NCI-H187 treated with DMSO at 0.1 percent for 48 hours (cell line): ENCODE measurements at places on chromosomes 2 and 18.

DNA sequence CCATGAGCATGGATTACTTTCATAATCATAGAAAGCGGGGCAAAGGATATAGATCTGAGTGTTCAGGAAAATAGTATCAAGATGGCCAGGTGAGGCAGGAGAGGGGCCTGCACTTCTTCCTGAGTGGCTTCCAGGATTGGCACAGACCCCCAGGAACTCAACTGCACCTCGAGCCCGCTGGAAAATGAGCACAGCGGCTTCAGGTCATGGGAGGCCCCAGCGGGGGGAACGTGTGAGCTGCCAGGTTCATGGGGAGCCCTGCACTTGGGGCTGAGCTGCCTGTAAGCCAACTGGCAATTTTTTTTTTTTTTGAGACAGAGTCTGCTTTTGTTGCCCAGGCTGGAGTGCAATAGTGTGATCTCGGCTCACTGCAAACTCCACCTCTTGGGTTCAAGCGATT, 81.5 kb upstream of the ODC1 start:
- no peak for DNase-seq

- DNase-seq: peak; percentile 38
Observed at GRCh38 chr2:99572373-99573164, 82.8 kb upstream of the REV1 start.

DNA sequence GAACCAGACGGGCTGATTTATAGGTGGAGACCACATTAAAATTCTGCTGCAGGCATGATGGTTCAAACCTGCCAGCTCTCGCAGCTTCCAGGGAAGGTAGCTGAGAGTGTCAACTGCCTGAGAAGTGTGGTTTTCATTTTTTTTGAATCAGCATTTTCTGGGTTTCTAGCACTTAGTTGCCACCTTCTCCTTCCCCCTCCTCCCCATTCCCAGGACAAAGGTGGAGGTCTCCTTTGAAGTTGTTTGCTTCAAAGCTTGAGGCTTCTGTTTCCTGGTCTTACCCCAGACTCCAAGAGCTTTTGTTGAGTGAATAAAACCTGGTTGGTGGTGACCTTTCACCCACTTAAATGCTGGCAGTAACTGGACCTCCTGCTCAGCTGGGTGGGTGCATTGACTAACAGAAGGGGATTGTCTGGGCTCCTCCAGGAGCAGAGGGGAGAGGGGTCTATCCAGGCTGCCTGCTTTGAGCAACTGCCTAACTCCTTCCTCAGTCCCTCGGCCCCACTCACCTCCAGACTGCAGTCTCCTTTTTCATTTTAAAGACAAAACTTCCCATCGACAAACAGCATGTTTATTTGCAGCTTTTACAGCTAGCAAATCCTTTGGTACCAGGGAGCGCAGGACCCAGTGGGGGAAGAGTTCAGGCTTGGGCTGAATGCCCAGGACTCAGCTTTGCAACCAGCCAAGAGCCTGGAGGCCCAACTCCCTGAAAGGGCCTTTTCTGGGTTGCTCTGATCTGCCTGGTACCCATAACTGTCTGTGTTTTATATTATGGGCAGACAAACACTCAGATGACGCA, 3.5 kb downstream of the RHOB start:
- DNase-seq: no peak

DNA sequence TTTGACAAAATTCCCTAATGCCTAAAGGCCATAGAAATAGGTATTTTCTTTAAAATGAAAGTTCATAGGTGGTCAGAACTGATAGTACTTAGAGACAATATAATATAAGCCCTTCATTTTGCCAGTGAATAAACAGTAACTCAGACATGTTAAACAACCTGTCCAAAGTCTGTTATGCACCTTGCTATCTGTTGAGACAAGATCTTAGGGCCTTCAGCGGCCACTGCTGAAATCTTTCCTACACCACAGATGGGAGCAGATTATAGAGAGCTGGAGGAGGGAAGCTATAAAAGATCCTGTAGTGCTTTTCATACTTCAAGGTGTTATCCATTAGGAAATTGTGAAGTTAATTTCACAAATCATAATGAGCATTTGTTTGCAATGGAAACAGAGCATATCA, 13.8 kb downstream of the CERKL start:
- DNase-seq: no peak

- no peak for DNase-seq
Observed at GRCh38 chr2:188345426-188345825, 53.8 kb downstream of the GULP1 start.

- DNase-seq: no peak
Observed at GRCh38 chr2:155846259-155846658, 486.3 kb downstream of the NR4A2 start.

- DNase-seq: no peak
Observed at GRCh38 chr2:190333928-190334327, 9.5 kb upstream of the INPP1 start.

DNA sequence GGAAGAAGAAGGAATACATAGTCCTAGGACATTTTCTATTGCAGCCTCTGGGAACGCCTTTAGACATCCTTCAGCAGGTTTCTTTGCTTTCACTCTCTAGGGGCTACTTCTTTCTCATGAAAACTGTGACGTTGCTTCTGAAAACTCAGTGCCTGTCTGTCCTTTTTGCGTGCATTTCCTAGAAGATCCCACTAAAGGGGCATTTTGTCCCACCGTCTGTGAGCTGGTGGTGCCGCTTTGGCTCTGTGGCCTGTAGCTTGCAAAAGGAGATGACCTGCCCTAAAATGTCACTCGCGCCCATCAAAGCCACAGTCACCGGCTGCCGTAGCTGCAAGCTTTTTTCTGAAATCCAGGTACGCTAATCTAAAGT, 579 bp downstream of the STAT4 start:
- no peak for DNase-seq

- no peak for DNase-seq
Observed at GRCh38 chr2:187877391-187877790, 323.2 kb upstream of the TFPI start.
